Uterus (tissue), 4 donors: ENCODE measurements at places on chromosomes 12 and 14.

DNA sequence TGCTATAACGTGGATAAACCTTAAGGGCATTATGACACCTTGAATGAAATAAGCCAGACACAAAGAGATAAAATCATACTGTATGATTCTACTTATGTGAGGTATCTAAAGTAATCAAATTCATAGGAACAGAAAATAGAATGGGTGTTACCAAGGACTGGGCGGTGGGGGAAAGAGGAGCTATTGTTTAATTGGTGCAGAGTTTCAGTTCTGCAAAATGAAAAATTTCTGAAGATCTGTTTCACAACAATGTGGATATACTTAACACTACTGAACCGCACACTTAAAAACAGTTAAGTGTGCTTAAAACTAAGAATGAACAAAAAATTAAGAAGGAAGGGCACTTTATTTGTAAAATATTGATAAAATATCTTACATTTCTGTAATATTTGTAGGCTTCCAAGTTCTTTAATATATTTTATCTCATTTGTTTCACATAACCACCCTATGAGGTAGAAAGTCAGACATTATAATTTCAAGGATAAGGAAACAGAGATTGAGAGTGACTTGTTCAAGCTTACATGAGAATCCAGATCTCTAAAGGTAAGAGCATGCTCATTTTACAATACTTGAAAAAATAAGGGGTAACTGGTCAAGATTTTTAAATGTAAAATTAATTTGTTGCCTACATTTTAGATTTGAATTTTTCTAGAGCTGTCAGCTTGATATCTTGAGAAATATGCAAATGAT lies 14.9 kb downstream of the LTA4H start:
- DNase-seq, result no peak

DNA sequence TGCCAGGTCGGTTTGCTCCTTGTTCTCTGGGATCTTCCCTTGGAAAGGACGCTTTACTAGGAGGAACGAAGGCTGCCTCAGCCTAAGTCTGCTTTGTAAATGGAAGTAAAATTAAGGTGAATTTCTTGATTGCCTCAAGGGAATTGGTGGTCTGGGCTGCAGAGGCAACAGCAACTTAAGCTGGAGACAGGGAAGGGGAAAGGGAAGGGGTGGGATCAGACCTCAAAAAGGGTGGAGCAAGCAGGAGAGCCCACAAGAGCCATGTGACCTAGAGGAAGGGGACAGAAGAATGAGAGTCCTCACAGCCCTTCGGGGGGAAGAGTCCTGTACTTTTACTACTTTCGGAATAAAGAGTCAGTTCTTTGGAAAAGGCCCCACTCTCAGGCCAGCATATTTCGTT lies 147.9 kb downstream of the PPM1H start:
- DNase-seq, result no peak

DNA sequence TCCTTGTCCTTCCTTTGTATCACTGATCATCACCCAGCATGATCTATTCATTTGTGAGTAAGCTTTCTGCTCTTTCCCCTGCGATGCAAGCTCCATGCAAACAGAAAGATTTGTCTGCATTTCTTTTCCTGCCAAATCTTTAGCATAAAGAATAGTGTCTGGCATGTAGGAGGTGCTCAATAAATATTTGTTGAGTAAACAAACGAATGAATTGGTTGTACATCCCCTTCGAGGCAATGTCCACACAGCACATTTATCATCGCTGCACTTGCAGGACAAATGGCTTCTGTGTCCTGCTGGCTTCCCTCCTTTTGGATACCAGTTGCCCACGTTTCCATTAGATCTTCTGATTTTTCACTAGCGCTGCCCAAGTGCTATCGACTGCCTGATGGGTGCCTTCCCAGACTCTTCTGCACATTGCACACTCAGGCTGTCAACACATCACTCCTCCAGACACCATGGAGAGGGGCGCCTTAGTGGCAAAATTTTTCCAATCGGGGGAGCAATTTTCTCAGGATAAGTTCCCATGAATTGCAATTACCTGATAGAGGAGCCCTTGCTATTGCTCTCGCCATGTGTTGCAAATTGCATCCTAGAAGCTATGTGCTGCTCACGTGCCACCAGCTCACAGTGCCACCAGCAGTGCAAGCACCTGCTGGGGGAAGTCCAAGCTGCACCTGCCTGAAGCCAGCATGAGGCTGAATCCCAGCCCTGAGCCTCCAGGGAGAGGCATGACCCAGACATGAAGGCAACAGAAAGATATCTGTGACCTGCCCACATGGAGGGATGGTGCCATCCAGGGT lies 206.6 kb downstream of the KIF26A start:
- no peak for DNase-seq

GRCh38 chr12:93000026-93000425 lies 70.9 kb upstream of the EEA1 start:
- DNase-seq, result no peak
